Erythroblast (primary cell): ENCODE measurements at places on chromosomes 3 and 15.

DNA sequence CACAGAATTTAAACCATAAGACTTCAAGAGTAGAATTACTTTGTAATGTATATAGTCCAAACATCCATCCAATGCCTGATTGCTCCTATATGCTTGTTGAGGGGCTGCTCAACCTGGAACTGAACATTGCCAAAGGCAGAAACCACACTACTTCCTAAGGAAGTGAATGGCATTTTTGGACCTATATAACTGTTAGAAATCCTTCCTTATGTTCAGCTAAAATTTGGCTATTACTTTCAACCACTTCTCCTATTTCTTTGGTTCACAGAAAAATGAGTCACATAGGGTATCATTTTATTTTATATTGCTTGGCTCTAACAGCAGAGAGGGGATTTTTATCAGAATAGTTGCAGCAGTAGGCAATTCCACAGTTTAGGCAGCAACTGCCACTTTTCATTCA is 342.1 kb downstream of the SLC9A9 start:
- DNase-seq, result no peak

- no peak for DNase-seq
Measured at GRCh38 chr15:31062310-31062847, 39.1 kb downstream of the TRPM1 start.

- DNase-seq, result no peak
Measured at GRCh38 chr3:71614869-71615268, 31.3 kb upstream of the FOXP1 start.

DNA sequence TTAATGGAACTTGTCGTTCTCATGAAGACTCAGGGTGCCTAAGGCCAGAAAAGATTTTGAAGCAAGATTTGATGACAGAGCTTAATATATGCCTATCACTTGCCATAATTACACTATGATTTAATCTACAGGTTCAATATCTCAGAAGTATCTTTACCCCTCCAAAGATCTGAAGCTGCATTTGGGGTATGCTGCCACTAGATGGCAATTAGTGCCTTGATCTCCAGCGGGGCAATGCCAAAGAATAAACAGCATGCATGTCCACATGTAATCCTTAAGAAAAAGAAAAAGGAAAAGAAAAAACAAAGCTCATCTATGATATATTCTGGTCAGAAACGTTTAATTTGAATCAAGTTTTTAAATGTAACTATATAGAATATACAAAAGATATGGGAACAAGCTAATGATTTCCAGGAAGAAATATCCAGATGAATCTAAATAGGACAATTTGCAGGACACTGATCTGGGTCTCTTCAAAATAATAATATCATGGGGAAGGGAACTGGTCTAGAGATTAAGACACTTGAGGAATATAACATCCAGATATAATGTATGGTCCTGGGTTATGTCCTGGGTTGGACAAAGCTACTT is 55.0 kb upstream of the SOX14 start:
- DNase-seq, result peak; percentile 3

GRCh38 chr3:171099911-171100310 is 73.4 kb upstream of the SLC2A2 start:
- DNase-seq, result no peak

DNA sequence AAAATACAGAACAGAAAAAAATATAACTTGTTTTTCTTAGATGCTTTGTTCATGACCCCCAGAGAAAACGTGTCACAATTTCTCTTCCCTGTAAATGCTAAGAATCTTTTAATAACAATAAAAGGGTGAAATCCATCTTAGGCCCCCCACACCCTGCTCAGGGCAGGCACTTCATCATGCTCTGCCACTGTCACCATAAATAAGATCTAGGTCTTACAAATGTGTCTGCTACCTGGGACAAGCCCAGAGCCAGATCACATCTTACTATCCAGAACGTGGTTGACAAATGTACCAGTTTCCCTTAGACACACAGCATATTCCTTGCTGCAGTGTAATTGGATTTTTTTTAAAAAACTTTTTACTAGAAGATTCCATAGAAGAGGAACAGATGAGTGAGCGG is 795.4 kb downstream of the AGBL1 start:
- DNase-seq, result no peak

DNA sequence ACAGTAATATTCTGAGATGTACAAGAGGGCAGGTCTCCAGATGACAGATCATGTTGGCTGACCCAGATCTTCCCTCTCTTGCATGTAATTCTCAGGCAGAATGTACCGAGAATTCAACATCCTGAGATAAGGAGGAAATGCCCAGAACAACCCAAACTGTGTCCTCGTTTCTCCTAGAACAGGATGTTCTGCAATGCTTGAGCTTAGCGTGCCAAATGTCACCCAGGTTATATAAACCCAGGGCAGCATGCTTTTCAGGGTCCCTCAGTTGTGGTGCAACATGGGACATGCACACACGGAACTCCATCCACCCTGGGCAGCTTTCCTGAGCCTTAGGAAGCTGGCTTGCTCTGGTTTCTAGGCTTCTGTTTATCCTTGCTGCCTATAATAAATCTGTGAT is 102.1 kb upstream of the CMC1 start:
- DNase-seq, result no peak
